A549 treated with Hydrocortisone at 1 μM for 4 hours (cell line): ENCODE measurements at places on chromosomes 1 and 21. TPM values are rescaled to one million over a fixed set of nuclear protein-coding genes. Genes with fewer than 3 reads are reported as not detected.

Gene EPHB2
- 30.2 to 41.7 TPM (median 36.7 TPM) in 5 replicates for total RNA-seq

Gene AMY1C
- not detected in 5 replicates for total RNA-seq

Gene VTCN1
- 0.07 to 0.12 TPM (median 0.10 TPM) in 4 of 5 replicates, not detected in the other for total RNA-seq

Gene MAPKAPK2
- total RNA-seq: 78.9 to 90.6 TPM (median 89.4 TPM) in 5 replicates

Gene MCOLN2
- 2.1 to 2.7 TPM (median 2.4 TPM) in 5 replicates for total RNA-seq
